ENCODE measurements at places on chromosomes 13 and 19.
A peak's percentile ranks its signal among the peaks of the same experiment; 100 is the strongest.

- no peak for DNase-seq
These were observed 2.7 kb downstream of the AMER2 start for GRCh38 chr13:25169356-25169755.

- DNase-seq, result no peak
These were observed 1.8 kb upstream of the SLC27A1 start for GRCh38 chr19:17468302-17469091.

DNA sequence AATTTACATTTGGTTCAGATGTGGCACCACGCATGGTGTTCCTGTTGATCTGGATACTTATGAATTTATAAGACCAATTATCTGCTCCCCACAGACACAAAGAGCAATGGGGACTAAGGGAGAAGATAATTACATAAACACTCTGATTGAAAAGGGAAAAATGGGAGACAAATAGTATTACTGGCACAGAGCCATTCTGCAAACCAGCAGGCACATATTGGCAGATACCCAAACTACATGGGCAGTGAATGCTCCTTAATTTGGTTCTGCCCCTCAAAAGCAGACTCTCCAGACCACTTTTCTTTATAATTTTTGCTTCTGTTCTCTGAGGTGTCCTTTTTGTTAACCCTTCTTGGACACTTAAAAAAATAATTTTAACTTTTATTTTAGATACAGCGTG is 1674.2 kb downstream of the PCDH9 start:
- no peak for DNase-seq

- DNase-seq, result no peak
These were observed 217.0 kb upstream of the PRR20A start for GRCh38 chr13:56923626-56924140.

GRCh38 chr19:991174-991931 is 7.2 kb downstream of the WDR18 start:
- DNase-seq, result no peak

GRCh38 chr19:41192574-41193429 is at the start of gene CYP2S1:
Gene CYP2S1 (plus strand): TSS chr19:41193219. CDS start chr19:41193265, 46 bp downstream.
- DNase-seq, result no peak

- DNase-seq, result no peak
These were observed 6.6 kb downstream of the ACP4 start for GRCh38 chr19:50796634-50797428.

DNA sequence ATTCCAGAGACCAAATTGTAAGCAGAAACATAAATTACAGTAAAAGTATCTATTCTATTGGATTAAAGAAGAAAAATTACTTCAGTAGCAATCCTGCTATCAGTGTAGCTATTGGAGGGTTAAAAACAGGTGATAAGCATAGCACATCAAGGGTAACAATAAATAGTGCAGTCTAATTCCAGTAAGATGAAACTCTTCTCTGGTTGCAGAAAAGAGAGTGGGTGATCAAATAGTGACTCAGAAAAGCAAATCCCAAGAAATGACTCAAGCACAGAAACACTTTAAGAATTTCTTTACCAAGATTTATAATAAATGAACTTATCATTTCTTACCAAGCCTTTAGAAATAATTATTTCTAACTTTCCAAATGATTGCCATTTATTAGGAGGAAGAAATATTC is 135.7 kb downstream of the LMO7 start:
- no peak for DNase-seq

GRCh38 chr19:32599736-32600157 is 18.8 kb downstream of the PDCD5 start:
- DNase-seq, result peak; percentile 19

- no peak for DNase-seq
These were observed 48.4 kb upstream of the SPRY2 start for GRCh38 chr13:80389073-80390038.

DNA sequence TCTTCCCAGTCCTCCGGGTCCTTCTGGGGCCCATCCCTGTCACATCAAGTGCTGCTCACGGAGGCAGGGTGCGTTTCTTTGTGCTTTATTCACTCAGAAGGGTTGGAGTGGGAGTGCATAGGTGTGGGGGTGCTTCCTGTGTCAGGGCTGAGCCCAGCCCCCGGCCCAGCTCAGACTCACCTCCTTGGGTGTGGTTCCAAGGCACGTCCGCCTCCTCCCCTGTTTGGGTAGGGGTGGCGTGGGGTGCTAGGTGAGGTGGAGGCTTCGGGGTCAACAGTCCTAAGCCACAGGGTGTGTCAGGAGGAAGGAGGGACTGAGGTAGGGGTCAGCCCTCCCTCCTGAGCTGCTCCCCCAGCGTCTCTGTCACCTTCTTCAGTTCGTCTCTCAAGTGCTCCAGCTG is 3.1 kb downstream of the CCER2 start:
- DNase-seq, result no peak

DNA sequence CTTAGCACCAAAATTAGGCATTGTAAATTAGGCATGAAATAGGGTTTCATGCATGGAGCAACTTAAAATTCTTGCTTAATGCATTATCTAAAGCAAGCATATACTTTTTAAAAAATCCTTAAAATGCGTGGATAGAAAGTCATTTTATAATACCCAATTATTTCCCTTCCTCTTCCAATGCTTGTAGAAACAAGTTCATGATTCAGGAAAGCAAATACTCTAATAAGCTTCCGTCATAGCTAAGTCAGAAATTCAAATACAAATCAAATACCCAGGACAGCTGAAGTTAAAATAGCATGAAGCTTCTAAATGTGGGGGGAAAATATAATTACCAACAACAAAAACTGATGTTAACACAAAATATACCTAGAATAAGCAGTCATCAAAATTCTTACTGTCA is 89.1 kb downstream of the COL4A1 start:
- DNase-seq, result no peak

GRCh38 chr13:34307607-34308006 is 489.7 kb downstream of the RFC3 start:
- no peak for DNase-seq

DNA sequence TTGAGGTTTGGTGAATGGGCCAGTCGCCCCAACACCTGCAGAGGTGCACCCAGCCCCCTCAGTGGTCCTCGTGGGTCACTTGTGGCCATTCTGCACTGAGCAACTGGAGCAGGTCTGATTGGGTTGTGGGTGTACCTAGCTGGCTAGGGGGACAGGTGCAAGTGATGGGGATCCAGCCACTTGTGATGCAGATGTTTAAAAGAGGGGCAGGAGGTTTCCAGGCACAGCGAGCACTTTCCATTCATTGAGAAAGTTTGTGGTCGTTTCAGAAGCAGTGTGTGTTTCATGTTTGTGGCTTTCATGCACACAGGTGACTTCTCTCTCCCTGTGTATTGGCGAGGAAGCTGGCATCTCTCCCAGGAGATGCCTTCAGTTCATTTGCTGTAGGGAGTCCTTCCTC is 34.7 kb downstream of the TSSK6 start:
- no peak for DNase-seq

- DNase-seq, result no peak
These were observed 15.2 kb downstream of the COL4A2 start for GRCh38 chr13:110322126-110322827.

- no peak for DNase-seq
These were observed 1.7 kb downstream of the TGFBR3L start for GRCh38 chr19:7916103-7916954.

DNA sequence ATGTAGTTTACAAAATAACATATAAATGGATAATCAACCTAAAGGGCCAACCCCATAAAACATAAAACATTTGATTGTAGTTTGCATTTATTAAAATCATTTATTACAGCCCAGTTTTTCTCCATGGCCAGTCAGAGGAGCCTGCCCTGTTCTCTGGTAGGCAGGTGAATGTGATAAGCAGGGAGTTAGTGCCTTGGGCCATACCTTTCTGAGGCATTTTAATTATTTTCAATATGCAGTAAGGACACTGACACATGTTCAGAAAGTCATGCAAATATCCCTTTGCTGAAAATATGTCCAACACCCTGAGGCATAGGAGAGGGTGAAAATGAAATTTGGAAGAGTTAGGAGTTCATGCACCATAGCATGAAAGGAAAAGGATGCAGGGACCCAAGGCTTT is 242.6 kb upstream of the EDNRB start:
- DNase-seq, result no peak

- DNase-seq, result no peak
These were observed 63.7 kb upstream of the F7 start for GRCh38 chr13:113041896-113042295.

DNA sequence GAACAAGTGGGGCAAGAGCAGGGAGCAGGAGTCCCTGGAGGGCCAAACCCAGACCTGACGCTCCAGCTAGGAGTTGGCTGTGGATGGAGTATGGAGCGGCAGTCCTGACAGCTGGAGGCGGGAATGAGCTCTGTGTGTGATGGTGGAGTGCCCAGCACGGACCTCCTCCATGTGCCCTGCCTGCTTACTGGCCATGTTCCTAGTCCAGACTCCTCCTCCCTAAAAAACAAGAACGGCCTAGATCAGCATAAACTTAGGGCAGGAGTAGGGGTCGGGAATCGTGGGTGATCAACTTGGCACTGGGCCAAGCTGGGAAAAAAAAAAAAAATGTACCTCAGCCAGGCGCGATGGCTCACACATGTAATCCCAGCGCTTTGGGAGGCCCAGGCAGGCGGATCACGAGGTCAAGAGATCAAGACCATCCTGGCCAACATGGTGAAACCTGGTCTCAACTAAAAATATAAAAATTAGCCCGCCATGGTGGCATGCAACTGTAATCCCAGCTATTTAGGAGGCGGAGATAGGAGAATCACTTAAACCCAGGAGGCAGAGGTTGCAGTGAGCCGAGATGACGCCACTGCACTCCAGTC is 29.5 kb downstream of the LTBP4 start:
- no peak for DNase-seq

DNA sequence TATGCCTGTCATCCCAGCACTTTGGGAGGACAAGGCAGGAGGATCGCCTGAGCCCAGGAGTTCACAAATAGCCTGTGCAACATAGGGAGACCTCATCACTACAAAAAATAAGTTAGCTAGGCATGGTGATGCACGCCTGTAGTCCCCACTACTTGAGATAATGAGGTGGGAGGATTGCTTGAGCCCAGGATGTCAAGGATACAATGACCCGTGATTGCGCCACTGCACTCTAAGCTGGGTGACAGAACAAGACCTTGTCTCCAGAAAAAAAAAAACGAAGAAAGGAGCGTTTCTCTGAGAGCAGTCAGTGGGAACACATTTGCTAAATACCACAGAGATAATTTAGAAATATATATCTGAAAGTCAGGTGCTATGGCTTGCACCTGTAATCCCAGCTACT is 11.9 kb downstream of the CDADC1 start:
- DNase-seq, result no peak

GRCh38 chr13:95121516-95121915 is 179.7 kb downstream of the ABCC4 start:
- no peak for DNase-seq

DNA sequence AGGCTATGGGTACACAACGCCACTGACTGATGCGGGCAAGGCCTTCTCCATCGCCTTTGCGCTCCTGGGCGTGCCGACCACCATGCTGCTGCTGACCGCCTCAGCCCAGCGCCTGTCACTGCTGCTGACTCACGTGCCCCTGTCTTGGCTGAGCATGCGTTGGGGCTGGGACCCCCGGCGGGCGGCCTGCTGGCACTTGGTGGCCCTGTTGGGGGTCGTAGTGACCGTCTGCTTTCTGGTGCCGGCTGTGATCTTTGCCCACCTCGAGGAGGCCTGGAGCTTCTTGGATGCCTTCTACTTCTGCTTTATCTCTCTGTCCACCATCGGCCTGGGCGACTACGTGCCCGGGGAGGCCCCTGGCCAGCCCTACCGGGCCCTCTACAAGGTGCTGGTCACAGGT is 6.9 kb downstream of the KCNK6 start:
- DNase-seq, result no peak

DNA sequence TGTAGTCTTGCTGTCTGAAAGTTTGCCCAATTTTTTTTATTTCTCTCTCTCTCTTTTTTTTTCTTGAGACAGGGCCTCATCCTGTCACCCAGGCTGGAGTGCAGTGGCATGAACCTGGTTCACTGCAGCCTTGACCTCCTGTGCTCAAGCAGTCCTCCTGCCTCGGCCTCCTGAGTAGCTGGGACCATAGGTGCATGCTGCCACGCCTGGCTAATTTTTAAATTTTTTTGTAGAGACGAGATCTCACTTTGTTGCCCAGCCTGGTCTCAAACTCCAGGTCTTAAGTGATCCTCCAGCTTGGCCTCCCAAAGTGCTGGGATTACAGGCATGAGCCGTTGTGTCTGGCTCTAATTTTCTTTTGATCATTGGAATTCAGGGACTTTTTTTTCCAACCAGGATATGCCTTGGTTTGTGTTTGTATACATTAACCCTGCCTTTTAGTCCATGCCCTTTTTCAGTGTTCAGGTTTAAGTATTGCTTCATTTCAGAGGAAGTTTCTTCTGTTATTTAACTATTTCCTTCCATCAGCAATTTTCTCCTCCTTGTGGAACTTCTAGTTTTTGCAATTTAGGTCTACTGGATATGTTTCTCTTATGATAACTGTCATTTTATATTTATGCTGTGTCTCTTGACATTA is 201.4 kb downstream of the PCCA start:
- peak; percentile 20 for DNase-seq

DNA sequence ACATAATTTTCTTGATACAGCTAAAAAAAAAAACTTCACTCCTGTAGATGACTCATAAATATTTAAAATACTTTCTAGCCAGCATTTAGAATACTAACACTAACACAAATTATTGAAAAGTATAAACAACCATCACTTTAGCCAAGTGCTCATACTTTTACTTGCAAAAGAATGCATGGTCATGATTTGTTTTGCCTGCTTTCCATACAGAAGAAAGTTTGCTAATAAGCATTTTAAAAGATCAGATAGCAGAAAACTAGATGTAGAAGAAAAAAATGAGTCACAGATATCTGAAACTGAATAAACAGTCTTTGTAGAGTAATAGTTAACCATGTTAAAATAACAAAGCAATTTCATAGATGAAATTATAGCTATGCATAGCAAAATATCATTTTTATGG is 2280.4 kb upstream of the PCDH20 start:
- DNase-seq, result no peak

- DNase-seq, result no peak
These were observed 42.2 kb downstream of the SAE1 start for GRCh38 chr19:47172666-47173455.

DNA sequence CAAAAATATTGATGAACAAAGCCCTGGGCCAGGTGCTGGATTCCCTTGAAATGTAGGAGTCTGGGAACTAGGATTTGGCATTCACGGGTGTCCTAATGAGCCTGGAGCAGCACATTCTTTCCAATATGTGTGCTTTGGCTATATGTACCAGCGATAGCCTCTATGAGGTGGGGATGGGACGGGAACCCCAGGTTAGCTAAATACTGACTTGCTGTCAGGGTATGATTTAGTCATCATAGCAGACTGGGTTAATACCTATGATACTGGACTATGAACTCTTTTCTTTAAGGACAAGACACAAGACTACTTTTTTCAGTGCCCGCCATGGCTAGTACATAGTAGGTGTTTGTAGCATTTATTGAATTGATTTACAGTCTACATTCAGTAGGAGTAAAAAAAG is 152.7 kb downstream of the KCNRG start:
- DNase-seq, result no peak
